Fibroblast of upper back skin (primary cell): ENCODE measurements at places on chromosomes 3 and 15.

GRCh38 chr3:52039846-52040245 is 16.5 kb downstream of the DUSP7 start:
- DNase-seq, result no peak

DNA sequence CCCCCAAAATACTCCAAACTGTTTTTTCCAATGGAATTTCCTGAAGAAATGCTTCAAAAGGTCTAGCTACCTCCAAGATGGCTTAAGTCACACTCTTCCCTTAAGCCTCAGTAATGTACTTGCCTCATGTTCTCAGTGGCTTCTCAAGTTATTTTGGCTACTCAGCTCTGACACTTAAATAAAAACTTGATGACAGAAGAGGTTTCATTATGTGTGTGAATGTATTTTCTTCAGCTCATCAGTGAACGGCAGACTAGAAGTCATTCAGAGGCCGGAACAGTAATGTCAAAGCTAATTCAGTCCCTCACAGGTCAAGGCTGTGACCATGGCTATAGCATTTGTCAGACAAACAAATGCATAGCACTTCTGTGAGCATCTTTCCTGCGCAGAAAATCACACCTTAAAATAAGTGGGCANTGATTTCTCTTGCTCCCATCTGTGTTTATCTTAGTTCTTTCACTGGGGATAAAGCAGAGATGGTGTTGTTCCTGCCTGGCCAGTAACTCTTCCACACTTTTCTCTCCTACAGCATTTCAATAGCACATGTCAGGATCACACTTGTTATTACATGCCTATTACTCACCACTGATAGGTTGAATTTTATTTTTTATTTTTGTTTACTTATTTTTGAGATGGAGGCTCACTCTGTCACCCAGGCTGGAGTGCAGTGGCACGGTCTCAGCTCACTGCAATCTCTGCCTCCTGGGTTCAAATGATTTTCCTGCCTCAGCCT is 68.5 kb upstream of the PLCL2 start:
- DNase-seq, result no peak

DNA sequence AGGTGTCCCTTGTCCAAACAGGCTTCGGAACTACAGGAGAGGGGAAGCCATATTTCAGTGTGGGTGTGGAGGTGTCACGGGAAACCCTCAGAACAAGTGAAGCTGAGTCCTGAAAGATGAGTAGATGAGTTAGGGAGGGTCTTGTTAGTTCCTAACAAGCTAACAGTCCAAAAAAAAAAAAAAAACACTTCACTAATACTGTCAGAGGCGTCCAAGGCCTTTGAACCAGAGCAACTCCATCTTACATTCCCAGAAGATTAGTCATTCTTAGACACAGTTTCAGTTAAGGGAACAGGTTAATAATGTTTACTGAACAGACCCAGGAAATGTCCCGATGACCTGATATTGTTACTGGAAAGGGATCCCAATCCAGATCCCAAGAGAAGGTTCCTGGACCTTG is 7.0 kb upstream of the ATP8B4 start:
- DNase-seq, result no peak

GRCh38 chr3:70108072-70108471 is 108.5 kb downstream of the SAMMSON start:
- DNase-seq, result peak; percentile 1

- DNase-seq, result no peak
These were observed 1.5 kb downstream of the EAF2 start for GRCh38 chr3:121836481-121836880.

- no peak for DNase-seq
These were observed 457.4 kb upstream of the PROK2 start for GRCh38 chr3:72242326-72242725.

DNA sequence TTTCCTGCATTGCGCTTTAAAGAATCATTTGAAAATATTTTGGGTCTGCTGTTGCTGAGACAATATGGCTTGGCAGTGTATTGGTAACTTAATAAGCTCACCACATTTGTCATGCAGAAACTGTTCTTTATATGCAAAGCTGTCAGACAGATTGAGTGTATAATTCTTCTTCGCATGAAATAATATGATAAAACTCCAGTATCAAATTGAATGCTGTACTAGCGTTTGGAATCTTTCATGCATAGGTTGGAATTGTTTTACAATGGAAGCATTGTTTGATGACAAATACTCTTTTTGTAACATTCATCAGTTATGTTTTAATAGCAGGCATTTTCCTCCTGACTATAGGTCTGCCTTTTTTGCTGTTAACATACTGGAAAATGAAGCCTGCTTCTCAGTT is 53.8 kb downstream of the RBMS3 start:
- DNase-seq, result no peak

DNA sequence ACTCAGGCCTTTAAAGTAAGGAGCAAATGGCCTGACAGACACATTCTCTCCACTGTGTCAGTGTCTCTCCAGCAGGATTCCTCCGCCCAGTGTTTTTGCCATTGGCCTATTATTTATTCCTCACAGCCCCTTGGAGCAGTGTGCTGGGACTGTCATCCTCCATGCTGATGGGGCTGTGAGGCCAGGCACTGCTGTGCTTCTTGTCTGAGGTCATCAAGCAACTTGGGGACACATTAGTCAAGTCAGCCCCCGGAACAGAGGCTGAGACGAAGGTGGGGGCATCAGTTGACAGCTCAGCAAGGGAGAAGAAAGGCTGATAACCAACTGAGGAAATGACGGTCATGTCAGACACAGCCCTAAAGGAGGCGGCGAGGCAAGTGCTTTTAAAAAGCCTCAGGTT is 67.4 kb downstream of the XXYLT1 start:
- DNase-seq, result no peak

GRCh38 chr3:126305427-126305826 is 51.8 kb downstream of the KLF15 start:
- no peak for DNase-seq

- no peak for DNase-seq
These were observed 32.0 kb downstream of the ST8SIA2 start for GRCh38 chr15:92425578-92426225.

GRCh38 chr3:46093966-46094365 is 66.7 kb upstream of the XCR1 start:
- DNase-seq, result no peak

DNA sequence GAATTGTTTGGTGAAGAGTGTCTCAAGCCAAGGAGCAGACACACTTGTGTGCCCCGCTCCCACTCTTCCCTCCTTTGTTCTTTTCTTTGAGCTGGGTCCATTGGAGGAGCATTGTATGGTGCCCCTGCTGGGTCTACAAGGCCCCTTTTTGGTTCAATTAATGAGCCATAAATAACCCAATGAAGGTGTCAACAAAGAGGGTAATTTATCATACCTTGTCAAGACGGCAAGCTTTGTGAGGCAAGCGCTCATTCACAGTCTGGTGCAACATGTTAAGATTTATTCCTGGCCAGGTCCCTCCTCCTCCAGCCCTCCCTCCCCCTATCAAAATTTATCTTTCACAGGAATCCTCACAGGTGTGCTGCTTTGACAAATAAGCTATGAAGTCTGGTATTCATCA is 300.1 kb downstream of the RORA start:
- no peak for DNase-seq

DNA sequence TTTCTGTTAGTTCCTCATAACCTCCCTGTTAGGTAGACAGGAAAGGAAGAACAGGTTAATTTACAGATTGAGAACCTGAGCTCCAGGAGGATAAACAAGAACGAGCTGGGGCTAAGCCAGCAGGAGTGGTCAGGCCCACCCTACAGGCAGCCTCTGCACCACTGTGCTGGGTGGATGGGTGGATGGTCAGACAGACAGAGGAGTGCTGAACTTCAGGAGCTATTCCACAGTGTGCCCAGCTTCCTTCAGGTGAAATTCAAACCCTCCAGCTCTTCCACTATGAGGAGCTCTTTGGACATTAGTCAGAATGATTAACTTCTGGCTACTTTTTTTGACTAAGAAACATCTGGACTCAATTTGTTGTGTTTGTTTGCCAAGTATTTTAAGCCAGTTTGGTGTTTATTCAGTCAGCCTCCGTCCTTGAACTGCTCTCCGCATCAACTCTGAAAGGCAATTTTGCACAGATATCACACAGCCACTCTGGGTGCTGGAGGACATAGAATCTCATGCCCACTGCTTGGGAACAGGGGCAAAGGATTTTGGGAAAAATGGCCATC is 361.9 kb downstream of the CLSTN2 start:
- peak; percentile 67 for DNase-seq

DNA sequence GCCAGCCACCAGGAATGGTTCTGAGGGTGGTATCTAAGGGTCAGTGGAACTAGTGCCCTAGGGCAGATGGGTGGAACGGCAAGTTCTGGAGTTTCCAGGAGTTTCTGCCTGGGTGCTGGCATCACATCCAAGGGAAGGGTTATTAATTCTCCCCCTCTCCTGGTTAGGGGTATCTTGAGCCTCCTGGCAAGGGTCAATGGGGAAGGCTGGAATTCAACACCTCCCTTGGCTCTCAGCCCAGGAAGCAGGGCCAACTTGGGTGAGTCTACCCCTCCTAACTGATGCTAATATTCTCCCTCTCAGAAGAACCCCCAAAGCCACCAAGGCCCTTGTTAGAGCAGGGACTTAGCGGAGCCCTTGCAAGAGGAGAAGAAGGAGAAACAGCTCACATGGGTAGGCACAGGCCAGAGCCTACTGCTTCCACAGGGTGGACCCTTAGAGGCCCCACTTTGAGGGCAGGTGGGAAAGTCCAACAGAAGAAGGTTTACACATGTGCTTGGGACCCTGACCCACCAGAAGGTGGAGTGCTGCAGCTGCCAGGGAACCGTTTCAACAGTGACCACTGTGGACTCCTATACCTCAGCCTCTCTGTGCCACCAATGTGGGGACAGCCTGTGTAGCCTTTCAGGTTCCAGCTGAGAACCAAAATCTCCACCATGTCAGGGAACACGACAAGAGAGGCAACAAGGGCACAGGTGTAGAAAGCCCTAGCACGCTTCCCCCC is 3.3 kb downstream of the TMEM115 start:
- no peak for DNase-seq

GRCh38 chr3:9615003-9615628 is 34.2 kb upstream of the MTMR14 start:
- no peak for DNase-seq

DNA sequence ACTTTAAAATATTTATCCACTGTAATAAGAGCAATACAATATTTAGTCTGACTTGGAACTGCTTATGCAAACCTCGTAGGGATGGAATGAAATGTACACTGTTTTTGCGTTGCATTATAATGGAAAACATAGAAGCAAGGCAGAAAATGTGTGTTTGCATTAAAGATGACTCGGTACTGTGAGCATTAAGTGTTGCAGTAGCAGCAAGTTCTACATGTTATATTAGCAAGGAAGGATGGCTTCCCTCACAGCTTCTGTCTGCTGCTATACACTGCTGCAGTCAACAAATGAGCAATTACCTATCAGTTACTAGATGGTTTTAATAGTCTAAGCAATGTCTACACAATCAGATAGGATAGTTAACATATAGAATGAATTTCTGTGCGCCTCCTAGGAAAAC is 75.4 kb downstream of the CDIN1 start:
- peak; percentile 1 for DNase-seq

DNA sequence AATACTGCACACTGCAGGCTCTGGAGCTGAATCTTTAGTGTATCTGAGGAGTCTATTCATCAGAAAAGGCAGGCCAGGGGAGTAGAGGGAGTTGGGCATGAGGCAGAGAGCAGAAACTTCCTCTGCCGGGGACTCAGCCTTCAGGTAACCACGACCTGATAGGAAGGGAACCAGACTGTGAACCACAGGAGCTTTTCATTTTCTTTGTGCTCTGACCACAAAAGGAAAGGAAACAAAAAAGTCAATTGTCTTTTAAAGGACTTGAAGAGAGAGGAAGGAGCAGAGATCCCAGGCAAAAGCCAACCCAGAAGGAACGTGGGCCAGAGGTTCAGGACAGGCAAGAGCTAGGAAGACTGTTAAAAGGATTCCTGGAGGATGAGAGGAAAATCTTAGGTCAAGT is 573.3 kb downstream of the EPHB1 start:
- DNase-seq, result no peak

GRCh38 chr15:52528564-52529340 is at the start of gene MYO5A:
Gene MYO5A, minus strand, starts transcription at chr15:52528880. Its CDS starts 74 bp downstream, at chr15:52528806.
- DNase-seq, result peak; percentile 65

- no peak for DNase-seq
These were observed 1.2 kb downstream of the TTC23 start for GRCh38 chr15:99248000-99248715.

- DNase-seq, result no peak
These were observed 744.8 kb upstream of the GBE1 start for GRCh38 chr3:82506204-82506603.

DNA sequence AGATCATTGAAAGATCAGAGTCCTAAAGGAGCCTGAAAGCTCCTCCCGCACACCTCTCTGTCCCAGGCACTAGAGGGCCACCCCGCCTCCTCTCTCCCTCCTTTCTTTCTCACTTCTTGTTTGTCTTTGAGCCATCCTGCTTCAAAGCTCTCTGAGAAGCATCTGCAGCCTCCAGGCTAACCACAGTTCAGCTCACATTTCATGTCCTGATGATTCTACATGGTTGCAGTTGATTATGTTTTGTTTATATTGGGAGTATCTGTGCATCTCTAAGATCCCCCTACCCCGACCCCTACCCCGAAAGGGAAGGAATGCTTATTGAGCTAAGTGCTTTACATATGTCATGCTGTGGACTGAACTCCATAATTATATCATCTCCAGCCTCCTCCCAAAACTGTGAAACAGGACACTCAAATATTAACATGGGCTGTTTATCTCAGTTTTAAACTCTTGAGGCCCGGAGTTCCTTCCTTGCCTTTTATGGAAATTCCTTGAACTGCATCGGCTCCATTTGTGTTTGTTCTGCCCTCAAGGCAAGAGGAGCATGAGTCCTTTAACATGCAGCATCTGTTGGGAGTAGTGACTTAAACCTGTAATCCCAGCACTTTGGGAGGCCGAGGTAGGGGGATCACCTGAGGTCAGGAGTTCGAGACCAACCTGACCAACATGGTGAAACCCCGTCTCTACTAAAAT is 30.9 kb downstream of the MGLL start:
- peak; percentile 75 for DNase-seq

DNA sequence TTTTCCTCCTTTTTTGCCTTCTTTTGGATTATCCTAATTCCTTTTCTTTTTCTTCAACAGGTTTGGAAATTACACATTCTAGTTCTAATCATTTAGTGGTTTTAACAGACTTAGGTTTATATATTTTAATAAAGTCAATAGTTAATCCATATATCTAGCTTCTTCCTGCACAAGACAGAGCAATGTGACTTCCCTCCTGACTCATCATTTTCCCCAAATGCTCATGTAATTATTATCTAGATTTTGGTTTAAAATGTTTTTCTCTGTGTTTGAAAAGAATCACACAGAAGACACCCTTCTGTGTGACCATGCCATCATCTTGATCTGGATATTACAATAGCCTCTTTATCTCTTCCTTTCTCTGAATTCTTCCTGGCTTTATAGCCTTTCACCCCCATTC is 28.6 kb upstream of the SSR3 start:
- DNase-seq, result no peak
